ENCODE measurements at places on chromosomes 5 and 9. TPM values are rescaled to one million over a fixed set of nuclear protein-coding genes. Genes with fewer than 3 reads are reported as not detected.

The ANKRD31 gene
- total RNA-seq, result 0.56 TPM

The INSL6 gene
- total RNA-seq, result not detected

The HSPB3 gene
- total RNA-seq, result not detected

The TNFAIP8 gene
- 16.2 TPM for total RNA-seq

The SPATA31A5 gene
- not detected for total RNA-seq

The TRIM32 gene
- 17.8 TPM for total RNA-seq

The CATSPER3 gene
- total RNA-seq, result 0.91 TPM

The SHISAL2B gene
- not detected for total RNA-seq

The MYMK gene
- not detected for total RNA-seq

The MYOZ3 gene
- total RNA-seq, result not detected

The HINT2 gene
- total RNA-seq, result 48.2 TPM

DNA sequence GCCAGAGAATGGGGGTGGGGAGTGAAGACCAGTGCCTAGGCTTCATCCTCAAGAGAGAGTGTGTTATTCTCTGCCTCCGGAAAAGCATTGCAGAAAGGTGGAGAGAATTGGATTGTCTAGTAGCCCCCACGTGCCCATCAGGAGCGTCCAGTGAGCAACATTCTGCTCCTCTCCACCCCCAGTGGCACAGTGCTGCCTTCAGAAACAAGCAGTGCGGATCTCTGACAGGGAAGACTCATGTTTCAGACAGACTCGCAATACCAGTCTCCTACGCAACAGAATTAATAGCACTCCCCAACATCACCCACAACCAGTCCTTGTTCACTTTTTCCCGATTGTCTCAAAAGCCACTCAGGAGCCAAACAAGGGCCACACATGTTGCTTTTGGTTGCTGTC lies 14.9 kb upstream of the CEL start:
- no peak for DNase-seq

- DNase-seq, result peak; percentile 99
Measured at GRCh38 chr9:18393340-18394130, 80.4 kb upstream of the ADAMTSL1 start.

DNA sequence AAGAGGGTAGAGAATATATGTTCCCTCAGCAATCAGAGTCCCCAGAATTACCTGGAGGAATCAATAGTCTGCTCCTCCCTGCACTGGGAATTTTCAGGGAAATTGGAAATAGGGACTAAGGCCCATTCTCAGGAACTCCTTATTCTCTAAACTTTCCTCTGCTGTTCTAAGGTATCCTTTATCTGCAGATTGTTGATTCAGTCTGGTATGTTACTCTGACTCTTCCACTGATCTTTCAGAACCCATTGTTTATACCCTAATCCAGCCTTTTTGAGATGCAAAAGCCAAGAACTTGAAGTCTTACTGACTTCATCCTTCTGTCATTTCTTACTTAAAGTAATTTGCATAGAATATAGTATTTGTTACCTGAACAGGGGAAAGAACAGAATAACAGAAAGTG lies 143.5 kb upstream of the PPP1R2B start:
- no peak for DNase-seq

DNA sequence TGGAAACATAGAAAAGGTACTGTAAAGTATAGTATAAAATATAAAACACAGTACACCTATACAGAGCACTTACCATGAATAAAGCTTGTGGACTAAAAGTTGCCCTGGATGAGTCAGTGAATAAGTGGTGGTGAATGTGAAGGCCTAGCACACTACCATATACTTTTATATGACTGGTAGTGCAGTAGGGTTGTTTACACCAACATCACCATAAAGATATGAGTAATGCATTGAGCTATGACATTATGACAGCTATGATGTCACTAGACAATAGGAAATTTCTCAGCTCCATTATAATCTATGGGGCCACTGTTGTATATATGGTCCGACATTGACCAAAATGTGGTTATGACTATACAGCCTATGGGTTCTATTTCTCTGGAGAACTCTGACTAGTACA lies 291.8 kb upstream of the ACTBL2 start:
- no peak for DNase-seq

DNA sequence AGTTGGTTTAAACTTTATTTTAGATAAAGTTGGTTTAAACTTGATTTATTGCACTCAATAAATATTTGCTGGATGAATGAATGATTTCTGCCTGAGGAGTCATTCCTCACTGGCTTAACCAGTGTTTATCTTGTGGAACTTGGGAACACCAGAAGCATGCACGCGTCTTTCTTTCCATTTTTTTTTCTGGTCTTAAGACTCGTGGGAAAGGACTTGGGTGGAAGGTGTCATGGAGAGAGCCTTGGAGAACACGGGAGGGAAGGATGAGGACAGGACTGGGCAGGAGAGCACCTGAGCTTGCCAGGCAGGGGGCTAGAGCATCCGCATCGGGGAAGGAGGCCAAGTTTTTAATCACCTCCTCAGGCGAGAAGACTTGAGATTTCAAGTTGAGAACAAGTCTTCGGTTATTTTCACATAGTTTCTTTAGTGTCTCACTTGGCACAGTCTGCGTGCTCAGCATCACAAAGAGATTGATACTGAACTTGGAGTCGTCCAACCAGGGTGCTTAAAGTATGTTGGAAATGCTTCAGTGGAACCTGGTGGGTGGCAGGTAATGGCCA lies 144.2 kb downstream of the PDZD2 start:
- no peak for DNase-seq

DNA sequence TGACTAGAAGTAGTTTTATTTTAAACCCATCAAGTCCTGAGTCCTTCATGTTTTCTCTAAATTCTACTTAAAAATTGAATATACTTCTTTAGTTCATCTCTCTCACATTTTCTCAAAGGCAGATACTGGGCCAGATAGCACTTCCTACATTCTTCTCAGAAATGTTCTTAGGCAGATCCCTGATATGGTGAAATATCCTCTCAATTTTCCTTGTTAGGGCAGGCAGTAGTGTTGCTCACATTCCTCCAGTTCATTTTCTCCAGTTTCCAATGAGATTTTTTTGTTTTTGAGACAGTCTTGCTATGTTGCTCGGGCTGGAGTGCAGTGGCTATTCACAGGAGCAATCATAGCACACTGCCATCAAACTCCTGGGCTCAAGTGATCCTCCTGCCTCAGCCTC lies 5.7 kb downstream of the GCNT1 start:
- DNase-seq, result no peak

DNA sequence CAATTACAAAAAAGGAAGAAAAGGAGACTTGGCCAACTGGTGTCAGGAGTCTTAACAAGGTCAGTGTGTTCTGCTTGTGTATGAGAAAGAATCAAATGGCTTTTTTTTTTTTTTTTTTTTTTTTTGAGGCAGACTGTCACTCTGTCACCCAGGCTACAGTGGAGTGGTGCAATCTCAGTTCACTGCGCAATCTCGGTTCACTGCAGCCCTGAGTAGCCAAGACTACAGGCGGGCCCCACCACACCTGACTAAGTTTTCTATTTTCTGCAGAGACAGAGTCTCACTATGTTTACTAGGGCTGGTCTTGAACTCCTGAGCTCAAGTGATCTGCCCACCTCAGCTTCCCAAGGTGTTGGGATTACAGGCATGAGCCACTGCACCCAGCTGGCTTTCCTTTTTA lies 3.1 kb upstream of the IL7R start:
- DNase-seq, result peak; percentile 22

DNA sequence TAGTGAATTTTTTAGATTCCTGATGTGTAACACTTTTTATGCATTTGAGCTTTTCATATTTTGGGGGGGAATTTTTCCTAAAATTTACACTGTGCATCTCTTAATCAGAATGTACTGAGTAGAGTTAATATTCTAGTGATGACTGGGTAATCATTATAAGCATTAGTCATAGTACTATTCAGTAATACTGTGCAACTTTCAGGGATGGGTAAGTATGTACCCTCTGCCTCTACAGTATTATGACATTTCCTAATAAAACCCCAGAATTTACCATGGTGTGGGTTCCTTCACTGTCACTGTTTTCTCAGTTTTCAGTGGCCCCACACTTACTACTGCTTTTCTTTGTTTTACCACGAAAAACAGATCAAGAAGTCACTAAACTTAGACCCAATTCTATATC lies 2.8 kb upstream of the CMYA5 start:
- no peak for DNase-seq

DNA sequence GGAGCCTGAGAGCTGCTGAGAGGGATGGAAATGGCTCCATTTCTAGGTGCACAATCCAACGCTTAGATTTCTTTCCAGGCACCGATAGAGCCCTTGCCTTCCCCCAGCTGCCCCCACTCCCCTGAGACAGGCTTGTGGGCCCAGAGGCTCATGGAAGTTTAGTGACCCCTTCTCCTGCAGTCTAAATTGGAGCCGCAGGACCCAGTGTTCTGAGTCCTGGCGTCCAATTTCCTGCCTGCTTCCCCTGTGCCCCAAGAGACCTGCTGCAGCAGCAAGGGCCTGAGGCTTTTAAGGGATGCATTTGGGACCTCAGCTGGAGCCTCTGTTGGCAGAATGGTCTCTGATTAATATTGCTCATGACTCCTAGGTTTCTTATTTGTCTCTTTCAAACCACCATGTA lies 61.7 kb downstream of the RGS3 start:
- DNase-seq, result no peak

DNA sequence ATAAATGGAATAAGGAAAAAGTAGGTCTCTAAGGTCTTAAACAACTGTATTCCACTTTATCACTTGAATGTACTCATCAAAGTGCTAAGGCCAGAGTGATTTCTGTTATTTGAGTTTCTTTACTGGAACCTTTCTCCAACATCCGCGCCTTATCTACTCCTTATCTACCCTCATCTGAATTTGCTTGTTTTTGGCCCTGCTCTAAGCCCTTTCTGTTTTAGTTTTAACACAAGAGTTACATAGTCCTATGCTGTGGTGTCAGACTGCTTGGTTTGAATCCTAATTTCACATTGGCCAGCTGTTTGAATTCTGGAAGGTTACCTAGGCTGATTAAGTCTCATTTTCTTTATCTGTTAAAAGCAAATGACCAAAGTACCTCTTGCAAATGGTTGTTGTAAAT lies 128.3 kb downstream of the PCSK5 start:
- no peak for DNase-seq

- no peak for DNase-seq
Measured at GRCh38 chr9:6307551-6308096, 20.6 kb upstream of the TPD52L3 start.

DNA sequence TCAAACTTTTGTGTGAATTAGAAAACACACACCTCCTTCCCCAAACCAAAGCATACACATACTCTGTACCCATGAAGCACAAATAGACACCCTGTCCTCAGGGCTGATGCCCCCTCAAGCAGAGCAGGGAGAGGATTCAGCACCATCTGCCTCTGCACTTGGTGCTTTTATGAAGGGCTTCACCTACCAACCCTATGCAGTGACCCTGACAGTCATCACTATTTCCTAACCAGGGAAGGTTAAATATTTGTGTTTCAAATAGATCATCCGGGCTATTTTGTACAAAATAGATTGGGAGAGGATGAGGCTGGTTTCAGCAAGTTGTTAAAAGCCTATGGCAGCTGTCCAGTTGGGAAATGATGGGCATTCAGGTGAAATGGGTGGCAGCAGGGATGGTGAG lies 396.2 kb downstream of the ZSWIM6 start:
- no peak for DNase-seq

- no peak for DNase-seq
Measured at GRCh38 chr9:86598411-86599239, 244.4 kb upstream of the TUT7 start.

- no peak for DNase-seq
Measured at GRCh38 chr5:152256580-152256979, 148.5 kb downstream of the NMUR2 start.

- peak; percentile 29 for DNase-seq
Measured at GRCh38 chr5:6525910-6526309, 77.3 kb downstream of the UBE2QL1 start.

- no peak for DNase-seq
Measured at GRCh38 chr5:83498585-83498984, 27.0 kb downstream of the VCAN start.

DNA sequence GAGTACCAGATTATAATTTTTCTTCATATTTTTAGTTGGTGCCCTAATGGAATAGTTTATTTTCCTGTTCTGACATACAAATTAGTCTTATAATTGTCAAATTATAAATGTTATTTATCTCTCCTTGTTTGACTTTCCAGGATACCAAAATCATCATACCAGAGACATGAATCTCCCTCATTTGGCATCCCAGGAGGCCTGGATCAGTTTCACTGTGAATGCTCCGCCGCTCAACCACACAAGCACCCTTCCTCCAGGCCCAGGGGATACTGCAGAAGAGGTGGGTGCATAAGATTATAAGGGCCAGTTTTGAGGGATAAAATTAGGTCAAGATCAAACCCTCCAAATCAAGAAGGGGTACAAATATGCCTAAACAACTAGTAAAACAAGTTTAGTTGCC lies 1229.3 kb downstream of the CDH12 start:
- no peak for DNase-seq

DNA sequence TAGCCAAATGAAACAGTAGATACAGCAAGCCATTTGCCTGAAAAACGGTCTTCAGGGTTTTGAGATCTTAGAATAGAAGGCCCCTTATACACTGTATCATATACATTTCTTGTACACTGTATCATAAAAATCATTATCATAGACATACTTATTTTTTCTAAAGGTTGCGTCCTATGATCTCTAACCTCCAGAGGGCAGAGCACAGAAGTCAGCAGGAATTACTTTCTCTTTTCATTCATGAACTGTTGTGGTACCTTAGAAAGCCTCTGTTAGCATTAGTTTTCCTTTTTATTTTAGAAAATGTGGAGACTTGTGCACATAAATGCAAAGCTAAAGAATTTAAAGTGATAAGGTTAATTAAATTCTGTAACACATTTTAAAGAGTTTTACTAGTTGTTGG lies 115.4 kb downstream of the OXCT1 start:
- DNase-seq, result peak; percentile 23

GRCh38 chr9:33189331-33189791 lies 22.2 kb upstream of the B4GALT1 start:
- no peak for DNase-seq

DNA sequence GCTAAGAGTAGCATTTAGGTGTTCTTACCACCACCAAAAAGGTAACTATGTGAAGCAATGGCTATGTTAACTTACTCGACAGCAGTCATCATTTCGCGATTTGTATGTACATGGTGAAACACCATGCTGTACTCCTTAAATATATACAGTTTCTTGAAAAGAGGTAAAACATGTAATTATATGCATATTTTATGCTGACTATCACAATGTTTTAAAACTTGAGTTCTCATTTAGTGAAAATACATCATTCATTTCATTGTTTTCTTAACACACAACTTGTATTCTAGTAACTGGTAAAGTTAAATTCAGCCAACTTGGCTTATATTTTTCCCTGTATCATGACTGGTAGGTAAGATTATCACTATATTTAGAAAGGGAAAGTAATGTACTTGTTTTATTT lies 189.9 kb downstream of the ADCY2 start:
- DNase-seq, result no peak
